ENCODE measurements at places on chromosomes 2 and 18. TPM values are rescaled to one million over a fixed set of nuclear protein-coding genes. Genes with fewer than 3 reads are reported as not detected.

SLC16A14 gene
- total RNA-seq, result 15.8 TPM

TCF23 gene
- total RNA-seq, result not detected

STARD6 gene
- total RNA-seq, result not detected

HS6ST1 gene
- total RNA-seq, result 42.7 TPM

TSGA10 gene
- not detected for total RNA-seq

KCNIP3 gene
- total RNA-seq, result 5.2 TPM

PLA2R1 gene
- total RNA-seq, result 9.3 TPM

REEP1 gene
- 6.4 TPM for total RNA-seq

DNA sequence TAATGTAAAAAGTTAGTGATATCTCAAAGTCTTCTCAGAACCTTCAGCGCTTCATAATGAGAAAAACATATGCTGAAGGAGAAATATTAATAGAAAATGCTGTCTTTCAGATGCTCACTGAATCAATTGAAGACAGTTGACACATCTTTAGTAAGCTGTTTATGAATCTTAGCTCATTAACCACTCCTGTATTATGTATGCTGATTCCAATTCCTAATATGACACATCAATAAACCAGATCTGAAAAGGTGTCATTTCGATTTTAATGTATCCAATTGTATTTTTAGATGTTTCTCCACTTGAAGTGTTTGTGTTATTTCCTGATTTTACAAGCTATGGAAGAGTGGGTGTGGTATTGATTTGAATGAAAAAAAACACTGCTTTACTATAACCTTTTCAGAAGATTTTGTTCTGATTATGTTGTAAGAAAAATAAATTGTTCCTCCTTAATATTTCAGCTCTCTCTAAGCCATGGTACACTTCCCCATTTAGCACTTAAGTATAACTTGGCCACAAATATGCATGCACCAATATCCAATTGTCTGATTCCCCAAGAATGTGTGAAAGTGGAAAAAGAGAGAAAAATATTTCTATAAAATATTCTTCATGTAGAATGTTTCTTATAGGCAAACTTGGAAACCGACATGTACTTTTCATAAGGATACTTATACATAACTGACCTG, 569.8 kb downstream of the ARHGAP15 start:
- DNase-seq, result no peak

DNA sequence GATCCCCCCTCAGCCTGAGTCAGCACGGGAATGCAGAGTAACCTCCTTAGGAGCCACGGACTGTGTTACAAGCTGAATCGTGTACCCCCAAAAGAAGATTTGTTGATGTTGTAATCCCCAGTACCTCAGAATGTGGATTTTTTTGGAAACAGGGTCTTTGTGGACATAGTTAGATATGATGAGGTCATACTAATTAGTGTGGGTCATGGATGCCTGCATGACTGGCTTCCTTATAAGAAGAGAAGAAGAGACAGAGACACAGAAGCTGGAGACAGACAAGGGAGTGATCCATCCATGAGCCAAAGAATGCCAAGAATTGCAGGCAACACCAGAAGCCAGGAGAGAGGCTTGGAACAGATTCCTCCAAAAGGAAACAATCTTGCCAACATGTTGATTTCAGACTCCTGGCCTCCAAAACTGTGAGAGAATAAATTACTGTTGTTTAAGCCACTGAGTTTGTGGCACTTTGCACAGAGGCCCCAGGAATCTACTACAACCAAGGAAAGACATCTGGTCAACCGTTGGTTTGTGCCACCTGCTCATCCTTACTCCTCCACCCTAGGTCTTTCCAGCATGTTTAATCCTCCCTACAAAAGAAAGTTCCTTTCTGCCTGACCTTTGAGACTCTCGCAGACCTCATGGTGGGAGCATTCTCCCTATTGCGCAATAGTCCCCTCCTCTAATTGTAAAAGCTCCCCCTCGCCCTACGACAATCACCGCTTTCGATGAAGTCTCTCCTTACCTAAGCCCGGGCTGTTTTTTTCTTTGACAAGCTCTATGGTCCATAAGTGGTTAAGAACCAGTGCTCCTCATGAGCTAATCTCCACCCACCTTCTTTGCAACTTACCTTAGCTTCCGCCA, 91.6 kb downstream of the DNER start:
- DNase-seq, result no peak

- no peak for DNase-seq
Measured at GRCh38 chr2:239441261-239442078, 40.6 kb upstream of the HDAC4 start.

DNA sequence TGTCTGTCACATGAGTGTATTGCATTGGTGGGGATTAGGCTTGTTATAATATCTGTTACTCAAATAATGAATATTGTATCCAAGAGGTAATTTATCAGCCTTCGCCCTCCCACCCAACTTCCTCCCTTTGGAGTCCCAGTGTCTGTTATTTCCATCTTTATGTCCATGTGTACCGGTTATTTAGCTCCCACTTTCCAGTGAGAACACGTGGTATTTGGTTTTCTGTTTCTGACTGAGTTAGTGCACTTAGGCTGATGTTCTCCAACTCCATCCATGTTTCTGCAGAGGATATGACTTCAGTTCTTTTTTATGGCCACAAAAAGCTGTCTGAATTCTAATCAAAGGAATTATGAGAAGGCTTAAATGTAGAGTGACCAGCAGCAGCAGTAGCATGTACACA, 104.0 kb upstream of the ARHGAP28 start:
- DNase-seq, result no peak

- no peak for DNase-seq
Measured at GRCh38 chr2:237039301-237040031, 46.2 kb upstream of the COPS8 start.

- no peak for DNase-seq
Measured at GRCh38 chr2:220096406-220096805, 469.0 kb downstream of the SLC4A3 start.

DNA sequence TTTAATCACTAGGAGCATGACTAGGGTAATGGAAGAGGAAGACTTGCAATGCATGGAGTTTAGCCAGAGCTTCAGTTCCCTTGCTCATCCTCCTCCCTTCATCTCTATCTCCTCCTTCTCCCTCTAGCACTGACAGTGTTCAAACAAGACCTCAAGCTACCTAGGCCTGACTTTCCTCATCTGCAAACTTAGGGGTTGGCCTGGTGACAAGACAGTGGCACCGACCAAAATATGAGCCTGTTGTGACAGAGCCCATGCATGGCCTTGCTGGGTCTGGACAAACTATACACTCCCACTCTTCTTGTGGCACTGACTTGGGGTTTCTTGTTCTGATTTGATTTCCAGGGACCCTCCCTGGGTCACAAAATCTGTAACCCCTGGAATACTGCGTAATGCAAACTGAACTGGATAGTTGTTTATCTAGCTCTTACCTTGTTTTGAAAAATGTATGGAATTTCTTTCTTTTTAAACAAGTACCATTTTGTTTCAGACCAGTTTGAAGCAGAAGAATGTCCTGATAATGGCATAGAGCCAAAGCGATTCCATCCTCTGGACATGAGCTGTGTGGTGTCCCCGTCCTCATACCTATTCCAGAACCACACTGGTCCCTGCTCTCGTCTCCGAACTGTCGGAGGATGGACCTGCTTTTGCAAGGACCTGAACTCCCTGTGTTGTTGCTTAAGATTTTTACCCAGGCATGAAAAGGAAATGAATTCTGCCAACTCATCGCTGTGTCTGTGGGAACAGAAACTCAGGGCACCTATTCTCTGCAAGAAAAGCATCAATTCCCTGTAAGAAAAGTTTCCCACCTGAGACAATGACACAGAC, 33.4 kb upstream of the PPP4R1 start:
- no peak for DNase-seq

- no peak for DNase-seq
Measured at GRCh38 chr18:43108882-43109281, 6.6 kb downstream of the RIT2 start.

DNA sequence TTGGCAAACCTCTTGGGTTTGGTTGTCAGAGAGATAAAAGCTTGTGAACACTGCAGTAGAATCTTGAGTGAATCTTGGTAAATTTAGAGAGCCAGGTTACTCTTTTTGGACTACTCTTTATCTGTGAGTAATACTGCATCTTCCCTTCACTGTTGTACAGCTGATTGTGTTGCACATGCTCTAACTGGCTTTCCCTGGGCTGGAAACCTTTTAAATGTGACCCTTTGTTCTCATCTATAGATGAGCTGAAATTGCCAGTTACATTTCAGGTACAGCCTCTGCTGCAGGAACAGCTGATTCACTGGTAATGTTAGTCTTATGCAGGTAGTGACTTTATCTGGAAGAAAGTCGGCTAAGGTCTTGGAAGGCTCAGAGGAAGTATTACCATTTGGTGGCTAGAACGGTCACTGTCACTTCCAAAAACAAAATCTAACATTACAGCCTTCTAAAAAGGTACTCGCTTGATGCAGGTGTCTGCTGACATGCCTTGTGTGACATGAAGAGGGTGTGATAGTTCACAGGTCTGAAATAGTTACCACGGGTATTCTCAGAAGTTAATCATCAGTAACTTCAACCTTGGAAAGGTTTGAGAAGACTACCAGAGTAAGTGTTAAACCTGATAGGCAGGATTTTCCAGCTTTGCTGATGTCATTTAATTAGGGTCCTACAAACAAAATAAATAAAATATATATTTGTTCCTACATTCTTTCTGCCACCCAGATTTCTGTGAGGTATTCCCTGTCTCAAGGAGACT, 851.1 kb downstream of the SLC4A3 start:
- DNase-seq, result no peak

GRCh38 chr18:56709463-56709862, 58.3 kb downstream of the WDR7 start:
- no peak for DNase-seq

GRCh38 chr18:50724751-50725151, 95.1 kb downstream of the MRO start:
- DNase-seq, result no peak

DNA sequence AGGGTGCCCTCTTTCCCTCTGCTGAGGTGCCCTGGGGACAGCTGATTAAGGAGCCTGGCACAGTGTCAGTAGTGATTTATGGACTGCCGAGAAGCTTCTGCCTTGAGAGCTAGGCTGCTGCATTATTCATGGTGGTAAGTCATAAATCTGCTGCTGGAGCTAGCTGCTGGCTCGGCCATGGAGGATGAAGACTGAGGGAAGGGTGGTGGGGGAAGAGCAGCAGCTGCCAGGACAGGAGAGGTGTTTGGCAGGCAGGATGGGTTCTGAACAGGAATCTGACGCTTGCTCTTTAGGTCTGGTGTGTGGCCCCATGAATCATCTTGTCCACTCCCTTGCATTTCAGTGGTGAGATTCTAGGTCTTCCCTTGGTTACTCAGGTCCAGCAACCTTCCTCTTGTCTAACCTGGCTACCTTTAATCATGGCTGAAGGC, 296.3 kb downstream of the DYSF start:
- DNase-seq, result no peak

DNA sequence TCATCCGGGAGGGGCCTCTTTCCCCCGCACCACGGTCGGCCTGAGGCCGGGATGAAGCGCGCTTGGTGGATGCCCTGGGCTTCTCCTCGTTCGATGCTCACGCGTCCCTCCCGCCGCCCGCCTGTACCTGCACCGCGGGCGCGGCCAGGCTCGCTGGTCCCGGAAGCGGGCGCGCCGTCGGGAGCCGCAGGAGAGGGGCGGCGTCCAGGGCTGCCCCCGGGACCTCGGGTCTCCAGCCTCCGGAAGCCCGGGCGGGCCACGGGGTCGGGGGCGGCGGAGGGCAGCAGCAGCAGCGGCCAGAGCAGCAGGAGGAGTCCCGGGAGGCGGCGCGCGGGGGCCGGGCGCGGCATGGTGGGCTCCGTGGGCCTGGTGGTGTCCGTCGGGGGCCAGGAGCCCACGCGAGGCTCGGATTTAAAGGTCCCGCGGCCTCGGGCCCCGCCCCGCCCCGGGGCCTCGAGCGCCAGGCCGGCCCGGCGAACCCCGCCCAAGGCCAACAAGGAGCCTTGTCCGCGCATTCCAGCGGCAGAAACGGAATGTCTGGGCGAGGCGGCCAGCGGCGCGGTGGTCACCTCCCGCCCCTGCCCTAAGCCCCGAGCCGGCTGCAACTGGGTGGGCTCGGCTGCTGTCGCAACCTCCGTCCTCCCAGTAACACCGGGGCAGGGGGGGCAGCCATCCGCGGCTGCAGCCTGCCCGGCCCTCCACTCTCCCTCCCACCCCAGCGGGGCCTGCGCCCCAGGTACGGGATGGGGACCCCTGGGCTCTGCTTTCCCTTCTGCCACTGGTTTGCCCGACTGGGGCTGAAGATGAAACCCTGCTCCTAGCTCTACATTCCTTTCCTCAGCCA, at the start of gene MATN3:
MATN3 (minus strand) TSS at position 387 of the 844 bp plus-strand sequence; CDS start at position 350, 37 bp downstream.
- peak; percentile 73 for DNase-seq

- DNase-seq, result no peak
Measured at GRCh38 chr2:37441055-37441454, 96.6 kb downstream of the QPCT start.

GRCh38 chr2:70988726-70989648, 5.7 kb downstream of the TEX261 start:
- no peak for DNase-seq

DNA sequence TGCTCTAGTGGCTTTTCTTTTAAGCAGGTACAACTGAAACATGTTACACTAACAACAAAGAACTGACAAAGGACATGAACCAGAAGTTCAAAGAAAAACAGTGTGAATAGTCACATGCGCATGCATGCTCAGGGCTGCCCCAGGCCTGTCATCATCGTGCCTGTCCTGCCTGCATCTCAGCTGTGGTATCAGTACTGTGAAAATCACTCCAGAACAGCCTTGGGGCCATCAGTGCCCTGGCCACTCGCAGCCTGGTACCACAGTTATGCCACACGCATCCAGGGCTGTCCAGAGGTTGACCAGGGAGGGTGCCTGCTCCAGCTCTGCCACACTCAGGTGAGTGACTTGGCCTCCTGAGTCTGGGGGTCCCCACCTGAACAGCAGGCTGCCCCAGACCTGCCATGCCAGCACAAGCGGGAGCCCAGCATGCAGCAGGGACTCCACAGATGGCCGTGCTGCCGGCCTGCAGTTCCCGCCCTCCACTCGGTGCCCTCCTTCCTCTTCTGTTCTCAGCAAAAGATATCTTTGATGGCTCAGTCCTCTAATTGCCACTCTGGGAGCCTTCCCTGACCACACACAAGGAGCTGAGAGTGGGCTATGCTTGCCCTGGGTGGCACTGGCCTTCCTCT, 12.3 kb downstream of the LIMS2 start:
- DNase-seq, result no peak

DNA sequence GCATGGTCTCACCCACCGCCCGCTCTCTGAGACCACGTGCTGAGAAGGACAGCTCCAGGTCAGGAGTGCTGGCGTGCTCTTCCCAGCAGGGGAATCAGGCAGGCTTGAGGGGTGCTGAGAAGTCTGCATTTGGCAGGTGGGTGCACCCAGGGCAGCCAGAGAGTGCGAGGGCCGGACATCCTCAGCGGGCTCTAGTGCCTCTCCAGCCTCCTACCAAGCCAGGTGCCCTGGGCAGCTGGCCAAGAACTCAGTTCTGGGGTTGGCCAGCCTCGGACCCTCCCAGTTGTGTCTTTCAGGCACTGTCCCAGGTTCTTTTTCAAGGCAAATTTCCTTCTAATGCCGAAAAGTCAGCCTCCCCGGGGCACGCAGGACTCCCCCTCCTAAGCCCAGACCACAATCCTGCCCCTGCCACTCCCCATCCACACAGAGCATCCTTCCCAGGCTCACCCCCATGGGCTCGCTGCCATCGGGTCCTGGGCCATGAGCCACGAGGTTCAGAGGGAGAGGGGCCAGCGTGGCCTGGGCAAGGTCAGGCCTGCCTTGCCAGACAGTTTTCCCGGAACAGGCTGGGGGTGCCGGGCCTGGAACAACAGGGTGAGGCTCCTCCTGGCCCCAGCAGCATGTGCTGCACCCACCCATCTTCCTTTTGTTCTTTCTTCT, 52.2 kb upstream of the GPC1 start:
- DNase-seq, result no peak

Measured in ascending aorta (tissue), 2 donors.